ENCODE measurements at places on chromosomes 5 and 9. TPM values are rescaled to one million over a fixed set of nuclear protein-coding genes. Genes with fewer than 3 reads are reported as not detected.

Gene HRH2
- 7.5 TPM for total RNA-seq

Gene SAXO1
- total RNA-seq, result 0.11 TPM

Gene DBH
- total RNA-seq, result not detected

DNA sequence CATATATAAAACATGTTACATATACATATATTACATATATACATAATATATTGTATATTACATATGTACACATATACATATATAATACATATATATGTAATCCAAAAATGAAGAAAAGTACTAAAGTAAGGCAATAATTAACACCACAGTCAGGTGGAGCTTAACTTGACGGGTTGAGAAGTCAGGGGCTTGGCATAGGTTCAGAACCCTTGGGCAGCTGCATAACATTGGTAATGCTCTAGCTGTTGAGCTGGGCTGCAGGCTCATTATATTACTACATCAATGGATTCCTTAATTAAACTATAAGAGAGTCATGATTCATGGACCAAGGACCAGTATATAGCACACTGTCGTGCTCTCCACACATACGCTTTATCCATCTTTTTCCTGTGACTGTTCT is 435.2 kb upstream of the ADAMTS16 start:
- no peak overlapping the region for H3K4me3 ChIP-seq
- no peak for DNase-seq
- no peaks in the 10 kb centered on the region for H3K4me1 ChIP-seq
- H3K27me3 ChIP-seq, result no peaks in the 10 kb centered on the region
- H3K27ac ChIP-seq, result no peak overlapping the region

GRCh38 chr9:134055981-134056461 is 11.8 kb downstream of the BRD3 start:
- H3K36me3 ChIP-seq, result peaks cover 27% of the 10 kb centered on the region
- H3K4me1 ChIP-seq, result peaks cover 8% of the 10 kb centered on the region
- H3K27me3 ChIP-seq, result no peaks in the 10 kb centered on the region

- no peaks in the 10 kb centered on the region for H3K4me1 ChIP-seq
- H3K27ac ChIP-seq, result no peak overlapping the region
- DNase-seq, result no peak
- H3K27me3 ChIP-seq, result no peaks in the 10 kb centered on the region
- H3K36me3 ChIP-seq, result no peaks in the 10 kb centered on the region
Measured at GRCh38 chr9:98632839-98633238, 75.9 kb downstream of the GABBR2 start.

Data from ascending aorta (tissue), 2 donors.